Heart left ventricle (tissue), 16 donors: ENCODE measurements at places on chromosomes 12 and 14. TPM values are rescaled to one million over a fixed set of nuclear protein-coding genes. Genes with fewer than 3 reads are reported as not detected.

The CNTN1 gene
- polyA plus RNA-seq: 0.01 TPM

The SLC25A47 gene
- polyA plus RNA-seq: not detected

The DICER1 gene
- 10.5 TPM for polyA plus RNA-seq

The LRFN5 gene
- 0.11 TPM for polyA plus RNA-seq

The ZDHHC22 gene
- not detected for polyA plus RNA-seq

The PLEKHG7 gene
- polyA plus RNA-seq: not detected

The ADIPOR2 gene
- 17.7 TPM for polyA plus RNA-seq

The ADCY4 gene
- polyA plus RNA-seq: 40.4 TPM

DNA sequence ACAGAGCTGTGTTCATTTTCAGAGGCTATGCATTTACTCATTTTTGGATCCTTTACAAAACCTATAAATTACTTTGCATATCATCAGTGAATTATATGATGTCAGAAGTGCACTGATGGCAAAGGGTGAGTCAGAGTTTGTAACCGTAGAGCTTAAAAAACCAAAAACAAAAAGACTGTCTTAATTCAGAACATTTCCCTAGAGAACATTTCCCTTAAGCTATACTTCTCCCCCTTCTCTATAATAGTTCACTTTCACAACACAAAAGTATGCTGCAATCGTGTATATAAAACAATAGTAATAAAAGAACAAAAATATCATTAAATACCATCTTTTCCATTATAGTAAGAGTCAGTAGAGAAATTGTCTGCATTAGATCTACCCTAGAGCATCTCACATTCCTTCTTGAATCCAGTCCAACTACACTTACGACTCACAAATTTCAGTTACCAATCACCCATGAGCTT is 934.9 kb downstream of the LRFN5 start:
- DNase-seq: no peak

DNA sequence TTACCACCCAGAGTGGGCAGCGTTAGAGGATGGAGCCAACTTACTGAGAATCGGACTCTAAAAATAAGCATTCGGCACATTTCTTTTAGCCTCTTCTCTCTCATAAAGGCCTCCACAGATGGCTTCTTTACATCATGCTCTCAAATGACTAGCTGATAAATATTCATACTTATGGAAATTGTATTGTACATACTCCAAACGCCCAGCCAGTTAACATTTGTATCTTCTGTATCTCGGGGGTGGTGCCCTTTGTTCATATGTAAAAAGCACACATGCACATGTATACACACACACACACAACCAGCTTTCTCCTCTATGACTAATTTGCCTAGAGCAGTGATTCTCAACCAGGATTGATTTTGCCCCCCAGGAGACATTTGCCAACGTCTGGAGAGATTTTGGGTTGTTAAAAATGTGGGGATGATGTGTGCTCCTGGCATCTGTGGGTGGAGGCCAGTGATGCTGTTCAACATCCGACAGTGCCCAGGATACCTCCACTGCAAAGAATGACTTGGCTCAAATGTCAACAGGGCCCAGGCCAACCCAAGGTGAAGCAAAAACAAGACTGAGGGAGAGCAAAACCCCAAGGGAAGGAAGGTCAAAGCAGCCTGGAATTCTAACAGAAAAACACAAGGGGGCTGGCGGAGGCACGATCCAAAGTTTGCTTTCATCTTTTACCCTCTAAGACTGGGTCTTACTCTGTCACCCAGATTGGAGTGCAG is 15.2 kb upstream of the CDK2AP1 start:
- no peak for DNase-seq

- no peak for DNase-seq
These were observed 236.2 kb upstream of the KRR1 start for GRCh38 chr12:75747572-75748021.

- DNase-seq: no peak
These were observed 32.1 kb upstream of the STON2 start for GRCh38 chr14:81432219-81432661.

- no peak for DNase-seq
These were observed 31.4 kb downstream of the PPFIBP1 start for GRCh38 chr12:27555361-27555760.

GRCh38 chr12:79174626-79175025 is 310.1 kb downstream of the SYT1 start:
- no peak for DNase-seq

GRCh38 chr14:26289891-26290486 is 307.8 kb downstream of the NOVA1 start:
- no peak for DNase-seq

GRCh38 chr14:69610874-69611171 is 573 bp upstream of the SUSD6 start:
- DNase-seq: no peak

- DNase-seq: no peak
These were observed 8.4 kb downstream of the KRT8 start for GRCh38 chr12:52896190-52897100.

GRCh38 chr12:47071241-47071852 is 8.1 kb upstream of the PCED1B start:
- no peak for DNase-seq

DNA sequence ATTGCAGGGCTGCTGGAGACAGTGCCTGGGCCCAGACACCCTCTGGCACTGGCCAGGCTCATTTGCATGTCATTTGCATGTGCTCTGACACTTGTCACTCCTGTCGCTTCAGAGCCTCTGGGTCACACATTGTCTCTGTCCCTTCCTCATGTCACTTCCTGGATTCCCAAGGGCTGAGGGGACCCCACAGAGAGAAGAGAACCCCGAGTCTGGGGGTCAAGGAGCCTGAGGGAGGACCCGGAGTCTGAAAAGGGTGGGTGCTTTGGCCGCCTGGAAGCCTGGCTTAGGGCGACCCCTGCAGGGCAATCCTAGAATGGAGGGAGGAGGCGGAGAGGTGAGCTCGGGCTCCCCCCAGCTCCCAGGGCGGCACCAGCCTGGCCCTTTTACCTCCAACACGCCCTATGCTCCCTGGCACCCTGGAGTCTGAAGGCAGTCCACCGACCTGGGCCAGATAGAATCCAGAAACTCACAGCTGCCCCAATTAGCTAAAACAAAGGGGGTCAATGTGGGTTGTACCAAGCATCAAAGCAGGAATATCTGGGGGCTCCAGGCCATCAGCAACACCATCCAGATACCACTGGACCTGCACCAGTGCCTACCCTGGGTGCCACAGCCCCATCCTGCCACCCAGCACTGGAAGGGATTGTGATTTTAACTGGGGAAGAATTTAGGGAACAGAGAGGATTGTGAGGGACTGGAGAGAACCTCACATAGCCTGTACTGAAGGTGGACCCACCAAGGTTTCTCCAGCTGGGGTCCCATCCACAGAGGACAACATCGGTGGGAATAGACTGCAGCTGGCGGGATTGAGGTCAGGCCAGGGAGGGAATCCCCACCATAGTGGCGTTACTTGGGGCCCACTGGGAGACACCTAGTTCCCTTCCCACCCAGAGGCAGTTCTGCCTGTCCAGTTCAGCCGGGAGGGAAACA is 21.8 kb upstream of the KRT78 start:
- peak; percentile 56 for DNase-seq

GRCh38 chr12:89768586-89769482 is 60.2 kb upstream of the ATP2B1 start:
- DNase-seq: no peak

- no peak for DNase-seq
These were observed 43.9 kb upstream of the TESC start for GRCh38 chr12:117143008-117143532.

DNA sequence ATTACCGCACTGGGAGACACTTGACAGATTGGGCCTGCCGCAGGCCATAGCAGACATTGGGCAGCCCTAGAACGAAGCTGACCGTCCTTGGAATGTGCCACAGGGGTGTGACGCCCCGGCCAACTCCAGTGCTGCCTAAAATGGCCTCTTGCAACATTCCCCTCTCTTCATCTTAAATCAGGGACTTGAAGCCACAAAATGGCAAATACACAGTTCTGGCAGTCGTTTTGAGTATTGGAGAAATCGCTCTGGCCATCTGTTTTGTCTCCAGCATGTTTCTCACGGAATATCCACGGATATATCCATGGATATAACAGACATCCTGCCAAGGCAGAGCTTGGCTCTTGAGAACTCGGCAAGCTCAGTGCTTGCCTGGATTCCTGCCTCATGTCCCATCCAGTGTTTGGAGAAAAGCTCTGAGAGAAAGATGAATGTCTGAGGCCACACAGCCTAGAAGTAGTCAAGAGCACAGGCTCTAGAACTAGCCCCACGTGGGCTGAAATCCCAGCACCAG is 158.4 kb downstream of the CHST11 start:
- peak; percentile 53 for DNase-seq

DNA sequence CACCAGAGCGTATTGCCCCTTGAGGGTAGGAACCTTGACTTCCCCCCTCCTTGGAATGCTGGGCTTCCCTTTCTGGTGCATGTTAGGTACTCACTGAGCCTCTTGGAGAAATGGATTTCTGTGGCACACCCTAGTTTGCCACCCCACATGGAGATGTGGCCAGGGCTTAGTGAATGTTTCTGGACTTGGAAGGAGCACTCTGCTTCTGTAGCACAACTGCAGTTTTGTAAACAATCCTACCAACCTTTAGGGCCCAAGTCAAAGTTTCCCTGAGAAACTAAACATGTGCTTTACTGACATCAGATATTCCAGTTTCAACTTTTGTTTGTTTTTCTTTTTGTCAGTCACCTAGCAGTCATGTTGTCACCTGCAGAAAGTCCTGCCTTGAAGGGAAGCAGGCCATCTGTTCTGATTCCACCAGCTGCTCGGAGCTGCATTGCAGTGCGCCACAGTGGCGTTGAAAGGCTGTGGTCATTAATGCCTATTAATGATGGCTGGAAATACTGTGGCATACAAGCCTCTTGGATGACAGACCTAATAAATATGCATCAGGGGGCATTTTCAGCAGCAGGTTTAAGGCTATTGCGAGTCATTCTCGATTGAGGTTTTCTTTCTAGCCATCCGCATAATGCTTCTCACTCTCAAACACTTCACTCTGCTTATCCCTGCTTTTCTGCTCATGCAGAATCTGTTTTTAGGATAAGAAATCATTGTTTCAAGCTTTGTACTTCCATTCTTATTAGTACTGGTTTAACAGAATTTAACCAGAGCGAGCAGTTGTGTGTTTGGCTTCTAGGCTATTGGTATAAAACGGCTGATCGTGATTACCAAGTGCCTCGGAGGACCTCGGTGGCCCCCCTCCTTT is 7.8 kb downstream of the PELI2 start:
- DNase-seq: no peak

- peak; percentile 76 for DNase-seq
These were observed 94.5 kb downstream of the CALM1 start for GRCh38 chr14:90491221-90491885.

GRCh38 chr12:95643256-95643655 is 92.0 kb upstream of the USP44 start:
- DNase-seq: no peak

DNA sequence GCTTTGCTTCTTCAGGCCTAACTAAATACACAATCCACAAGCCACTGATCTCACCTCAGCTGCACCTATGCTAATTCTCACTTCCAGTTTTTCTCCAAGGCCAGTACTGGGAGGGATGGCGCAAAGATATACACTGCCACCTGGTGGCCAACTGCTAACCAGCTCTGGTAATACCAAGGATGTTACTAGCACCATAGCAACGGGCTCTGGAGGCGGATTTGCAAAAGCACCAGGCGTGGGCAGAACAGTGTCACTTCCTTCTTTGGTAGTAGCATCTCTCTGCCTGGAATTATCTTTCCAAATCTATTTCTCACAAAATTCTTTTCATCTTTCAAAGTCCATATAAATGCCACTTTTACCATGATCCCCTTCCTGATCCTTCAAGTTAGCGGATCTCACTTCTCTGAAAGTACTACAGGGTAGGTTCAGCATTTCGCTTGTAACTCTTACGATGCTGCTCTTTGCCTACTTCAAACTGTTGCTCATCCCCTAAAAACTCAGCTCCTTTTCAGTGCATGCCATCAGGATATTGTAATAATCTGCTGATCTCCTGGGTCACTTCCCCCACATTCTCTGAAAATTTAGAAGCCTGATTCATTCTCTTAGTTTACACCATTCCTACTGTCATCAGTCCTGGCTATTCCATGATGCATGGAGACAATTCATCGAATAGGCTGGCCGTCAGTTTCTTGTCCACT is 37.1 kb upstream of the FOXJ2 start:
- peak; percentile 83 for DNase-seq

GRCh38 chr14:28707814-28708213 is 58.8 kb upstream of the FOXG1 start:
- DNase-seq: no peak

DNA sequence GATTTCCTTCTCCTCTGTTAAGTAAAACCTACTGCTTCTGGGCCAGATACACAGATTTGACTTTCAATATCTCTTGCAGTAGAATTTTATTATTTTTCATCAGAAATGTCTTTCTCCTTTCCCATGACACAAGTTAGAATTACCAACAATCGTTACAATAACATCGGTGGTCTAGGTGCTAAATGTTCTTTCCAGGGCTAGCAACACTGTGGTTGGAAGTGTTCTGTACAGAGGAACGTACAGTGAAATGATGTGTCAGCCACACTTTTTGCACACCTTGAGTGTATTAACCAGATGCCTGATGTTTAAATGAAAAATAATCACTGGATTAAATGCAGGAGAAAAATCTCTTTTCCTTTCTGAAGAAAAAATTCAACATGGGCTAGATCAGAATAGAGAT is 27.7 kb upstream of the KLRD1 start:
- no peak for DNase-seq

- DNase-seq: no peak
These were observed 198.0 kb downstream of the ADGRD1 start for GRCh38 chr12:131151558-131152345.

DNA sequence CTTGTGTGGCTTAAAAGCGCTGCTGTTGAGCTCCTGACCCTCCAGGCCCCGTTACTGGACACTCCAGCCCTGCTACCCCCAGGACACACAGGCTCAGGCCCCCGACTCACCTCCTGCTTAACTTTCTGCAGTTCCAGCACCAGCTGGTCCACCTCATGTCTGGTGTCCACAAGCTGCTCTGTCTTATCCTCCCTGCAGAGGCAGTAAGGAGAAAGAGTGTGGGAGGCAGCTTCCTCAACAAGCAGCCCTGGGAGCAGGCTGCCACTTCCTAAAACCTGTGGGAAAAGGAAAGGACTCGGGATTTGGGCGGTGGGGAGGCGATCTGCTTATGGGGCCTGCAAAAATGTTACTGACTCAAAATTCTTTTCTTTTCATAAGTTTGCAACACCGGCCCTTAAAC is 79.2 kb downstream of the CCDC88C start:
- no peak for DNase-seq

DNA sequence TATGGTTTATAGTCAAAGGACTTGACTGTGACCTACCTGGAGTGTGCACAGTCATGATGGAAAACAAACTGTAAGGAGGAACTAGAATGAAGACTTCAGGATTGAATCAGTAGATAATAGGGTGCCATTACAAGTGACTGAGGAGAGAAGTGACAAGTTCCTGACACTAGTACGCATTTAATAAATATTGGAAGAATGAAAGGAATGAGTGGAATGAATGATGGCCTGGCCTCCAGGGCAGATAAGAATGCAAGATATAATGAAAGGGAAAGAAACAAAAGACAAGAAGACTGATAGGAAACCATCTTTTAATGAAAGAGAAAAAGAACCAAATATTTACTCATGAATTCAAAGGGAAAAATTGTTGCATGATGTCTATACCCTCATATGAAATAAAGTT is 44.7 kb upstream of the NEDD1 start:
- DNase-seq: no peak

- no peak for DNase-seq
These were observed 8.1 kb upstream of the TMED10 start for GRCh38 chr14:75184492-75184891.
